ENCODE measurements at places on chromosomes 11 and 22. TPM values are rescaled to one million over a fixed set of nuclear protein-coding genes. Genes with fewer than 3 reads are reported as not detected.

DNA sequence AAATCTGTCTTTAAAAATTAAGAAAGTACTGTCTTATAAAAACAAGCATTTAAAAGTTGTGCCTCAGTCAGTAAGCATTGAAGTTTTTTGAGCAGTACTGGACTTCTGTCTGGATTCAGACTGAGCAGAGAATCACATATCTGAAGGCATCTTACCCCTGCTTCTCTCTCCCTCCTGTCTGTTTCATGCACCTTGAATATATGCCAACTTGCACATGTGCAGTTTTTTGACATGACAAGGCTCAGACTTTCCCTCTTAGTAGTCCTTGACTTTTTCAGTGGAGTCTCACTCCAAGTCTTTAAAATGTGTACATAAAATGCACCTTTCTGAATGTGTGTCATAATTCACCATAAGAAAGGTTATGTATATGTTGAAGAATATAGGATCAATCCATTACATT is 19.8 kb downstream of the SPECC1L start:
- DNase-seq, result no peak

DNA sequence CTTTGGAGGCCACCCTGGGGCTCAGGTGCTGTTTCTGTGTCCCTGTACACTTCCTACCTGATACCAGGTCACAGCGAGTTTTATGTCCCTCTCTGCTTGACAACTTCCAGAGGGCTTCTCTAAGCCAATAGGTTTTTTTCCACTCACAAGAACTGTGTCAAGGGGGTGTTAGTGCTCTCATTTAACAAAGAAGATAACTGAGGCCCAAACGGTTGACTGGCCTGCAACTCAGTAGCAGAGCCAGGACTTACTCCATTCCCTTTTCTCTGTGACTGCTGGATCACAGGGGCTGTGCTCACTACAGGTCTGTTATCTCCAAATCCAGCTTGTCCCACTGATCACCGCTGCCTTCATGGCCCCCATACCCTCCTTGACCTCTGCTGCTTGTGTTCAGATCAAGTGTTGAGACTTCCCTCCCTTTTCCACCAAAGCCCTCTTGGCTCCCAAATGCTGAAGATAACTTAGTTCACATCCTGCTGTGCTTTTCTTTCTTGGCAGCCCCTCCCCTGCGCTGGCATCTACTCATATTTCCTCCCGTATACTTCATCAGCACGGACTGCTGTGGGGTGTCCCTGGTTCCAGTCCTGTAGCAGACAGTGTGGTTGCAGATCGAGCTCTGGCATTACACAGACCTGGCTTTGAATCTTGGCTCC is 41.3 kb downstream of the POU2F3 start:
- DNase-seq, result no peak

GRCh38 chr22:36086170-36086490 is 57.5 kb upstream of the RBFOX2 start:
- DNase-seq, result no peak

DNA sequence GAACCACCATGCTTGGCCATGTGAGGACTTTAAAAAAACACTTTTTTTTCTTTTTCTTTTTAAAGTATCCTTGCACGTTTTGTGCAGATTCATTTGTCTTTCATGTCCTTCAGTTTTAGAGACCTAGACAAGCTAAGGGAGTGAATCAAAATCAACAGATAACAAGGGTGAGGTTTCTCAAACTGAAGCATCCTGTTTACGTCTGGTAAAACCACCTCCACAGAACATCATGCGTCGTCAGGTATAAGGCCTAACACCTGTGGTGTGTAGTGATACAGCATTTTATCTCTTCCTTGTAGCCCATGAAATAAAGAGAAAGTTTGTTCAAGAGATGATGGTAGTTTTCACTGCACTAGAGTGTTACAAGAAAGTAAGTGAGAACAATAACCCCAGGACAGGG is 26.3 kb upstream of the CSF2RB start:
- DNase-seq, result no peak

- no peak for DNase-seq
These were observed 1.0 kb downstream of the VWCE start for GRCh38 chr11:61293867-61294716.

- DNase-seq, result no peak
These were observed 107.7 kb upstream of the POU2AF2 start for GRCh38 chr11:111137846-111138245.

DNA sequence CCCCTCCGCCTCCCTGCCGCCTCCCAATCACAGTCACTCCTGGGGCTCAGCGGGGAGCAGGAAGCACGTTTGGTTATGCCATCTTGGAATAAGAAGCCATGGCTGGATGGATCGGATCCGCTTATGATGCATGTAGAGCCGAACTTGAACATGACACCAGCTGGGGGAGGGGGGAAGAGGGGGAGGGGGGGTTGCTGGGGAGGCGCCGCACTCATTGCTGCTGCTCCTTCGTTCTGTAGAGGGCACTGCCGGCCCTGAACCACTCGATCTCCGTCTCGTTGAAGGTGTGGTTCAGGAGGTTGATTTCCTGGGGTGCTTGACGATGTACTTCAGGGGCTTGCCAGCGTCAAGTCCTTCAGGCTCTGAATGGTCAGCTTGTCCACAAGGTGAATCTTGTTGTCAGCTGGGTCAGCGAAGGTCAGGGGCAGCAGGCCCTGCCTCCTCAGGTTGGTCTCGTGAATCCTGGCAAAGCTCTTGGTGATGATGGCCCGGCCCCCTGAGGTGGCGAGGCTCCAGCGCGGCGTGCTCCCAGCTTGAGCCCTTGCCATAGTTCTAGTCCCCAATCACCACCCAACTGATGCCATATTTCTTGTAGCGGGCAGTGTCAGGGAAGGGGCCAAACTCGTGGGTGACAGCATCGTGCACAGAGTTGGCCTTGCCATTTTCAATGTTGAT is 476.9 kb upstream of the ISX start:
- no peak for DNase-seq

DNA sequence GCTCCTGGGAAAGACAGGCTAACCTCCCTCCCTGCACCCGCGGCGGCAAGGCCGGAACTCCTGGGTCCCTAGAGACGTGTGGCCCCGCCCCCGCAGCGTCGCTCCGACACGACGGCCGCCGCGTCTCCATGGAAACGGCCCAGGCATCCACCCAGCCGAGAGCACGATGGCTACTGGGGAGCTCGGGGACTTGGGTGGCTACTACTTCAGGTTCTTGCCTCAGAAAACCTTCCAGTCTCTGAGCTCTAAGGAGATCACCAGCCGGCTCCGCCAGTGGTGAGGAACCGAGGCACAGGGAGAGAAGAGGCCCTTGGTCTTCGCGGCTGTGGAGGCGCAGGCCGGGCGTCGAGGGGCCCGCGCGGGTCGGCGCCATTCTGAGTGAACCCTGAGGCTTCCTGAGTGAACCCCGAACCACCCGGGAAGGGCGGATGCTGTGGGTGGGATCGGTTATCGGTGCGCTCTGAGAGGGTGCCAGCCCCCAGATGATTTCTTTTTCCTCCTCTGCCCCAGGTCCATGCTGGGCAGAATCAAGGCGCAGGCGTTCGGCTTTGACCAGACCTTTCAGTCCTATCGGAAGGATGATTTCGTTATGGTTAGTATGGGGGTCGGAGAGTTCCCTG is at the start of gene CFAP300:
Gene CFAP300, plus strand, starts transcription at position 133 of the 620 bp plus-strand sequence. Its CDS starts 34 bp downstream, at position 167.
- DNase-seq, result peak; percentile 56

GRCh38 chr11:57214494-57214893 is 22.6 kb downstream of the APLNR start:
- no peak for DNase-seq

DNA sequence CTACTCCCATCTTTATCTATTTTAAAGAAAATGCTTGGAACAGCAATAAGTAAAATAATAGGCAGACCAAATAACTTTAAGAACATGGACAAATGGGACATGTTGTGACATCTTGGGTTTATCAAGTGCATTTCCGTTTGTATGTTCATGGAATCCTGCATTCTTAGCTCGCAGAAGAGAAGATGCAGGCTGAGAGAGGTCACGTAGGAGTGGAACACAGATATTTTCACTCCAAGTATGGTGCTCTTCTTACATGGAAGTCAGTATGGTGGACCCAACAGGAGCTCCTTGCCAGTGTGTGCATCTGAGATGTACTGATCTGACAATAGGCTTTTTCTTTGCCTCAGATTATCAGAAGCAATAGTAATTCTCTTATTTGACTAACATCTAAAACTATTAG is 1.7 kb downstream of the E2F8 start:
- DNase-seq, result no peak

The RAB38 gene
- 0.53 TPM for polyA plus RNA-seq

The VPREB1 gene
- polyA plus RNA-seq, result 0.19 TPM

The MYOD1 gene
- 71.6 TPM for polyA plus RNA-seq
